Cardiac muscle cell (in vitro differentiated cells and primary cell): ENCODE measurements at places on chromosomes 7 and 10.

DNA sequence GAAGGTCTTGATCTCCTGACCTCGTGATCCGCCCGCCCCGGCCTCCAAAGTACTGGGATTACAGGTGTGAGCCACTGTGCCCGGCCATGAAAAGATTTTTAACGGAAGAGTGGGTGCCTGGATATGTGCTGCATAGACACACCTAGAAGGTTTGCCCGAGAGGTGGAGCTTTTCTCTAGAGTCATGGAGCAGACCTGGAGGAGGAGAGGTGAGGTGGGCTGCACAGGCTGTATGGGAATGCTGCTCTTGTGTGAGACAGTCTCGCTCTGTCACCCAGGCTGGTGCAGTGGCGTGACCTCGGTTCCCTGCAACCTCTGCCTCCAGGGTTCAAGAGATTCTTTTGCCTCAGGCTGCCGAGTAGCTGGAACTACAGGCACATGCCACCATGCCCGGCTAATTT lies 103.3 kb downstream of the ACTR3B start:
- DNase-seq, result no peak

DNA sequence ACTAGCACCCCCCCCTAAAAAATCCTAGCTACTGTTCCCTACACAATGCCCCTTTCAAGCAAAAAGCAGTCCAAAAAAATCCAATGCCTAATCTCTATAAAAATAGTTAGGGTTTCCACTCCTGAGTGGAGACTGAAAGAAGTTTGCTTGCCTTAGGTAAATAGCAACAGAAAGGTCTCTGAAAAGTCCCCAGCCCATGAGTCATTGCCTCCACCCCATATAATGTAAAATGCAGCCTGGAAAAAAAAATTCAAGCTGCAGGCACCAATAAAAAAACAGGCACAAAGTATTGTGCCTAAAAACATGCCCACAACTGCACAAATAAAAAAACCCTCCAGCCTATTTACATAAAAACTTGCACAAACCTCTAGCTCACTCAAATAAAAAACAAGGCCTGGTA lies 47.5 kb downstream of the ZNF680 start:
- DNase-seq, result peak; percentile 39

DNA sequence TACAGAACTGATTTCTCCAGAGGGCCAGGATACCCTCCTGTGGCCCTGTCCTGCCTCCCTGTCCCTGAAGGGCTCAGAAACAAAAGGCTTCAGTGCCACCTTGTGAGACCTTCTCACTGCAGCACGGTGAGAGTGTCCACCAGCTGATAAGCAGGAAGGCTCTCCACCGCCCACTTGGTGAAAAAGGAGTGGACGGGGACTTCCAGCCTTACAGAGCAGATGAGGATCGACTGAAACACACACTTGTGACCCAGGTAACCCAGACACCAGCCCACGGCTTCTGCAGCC lies 330.1 kb downstream of the GRID1 start:
- no peak for DNase-seq

DNA sequence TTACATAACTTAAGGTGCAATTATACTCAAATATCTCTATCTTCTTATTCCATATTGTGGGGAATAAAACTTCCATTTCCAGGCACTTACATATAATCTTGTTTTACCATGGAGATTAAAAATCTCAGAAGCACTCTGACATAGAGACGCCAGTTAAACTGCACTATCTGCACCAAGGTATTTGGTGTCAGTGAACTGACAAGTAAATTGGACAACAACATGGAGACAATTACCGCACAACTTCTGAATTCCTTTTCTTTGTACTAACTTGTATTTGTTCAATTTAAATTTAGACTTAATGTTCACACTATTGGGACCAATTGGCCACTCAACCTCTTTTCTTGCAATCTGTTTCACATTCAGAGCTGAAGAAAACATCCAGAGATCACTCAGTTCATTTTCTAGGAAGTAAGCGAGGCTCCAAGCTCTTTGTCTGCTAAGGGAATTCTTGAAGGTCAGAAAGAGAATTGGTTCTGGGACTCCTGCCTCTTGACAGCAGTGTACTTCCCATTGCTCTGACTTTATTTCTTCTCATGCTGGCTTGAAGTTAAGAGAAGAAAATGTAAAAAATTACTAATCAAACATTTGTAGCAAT lies 184.7 kb downstream of the CHCHD3 start:
- no peak for DNase-seq
